Left renal pelvis (tissue), 4 donors: ENCODE measurements at places on chromosomes 2 and 18. TPM values are rescaled to one million over a fixed set of nuclear protein-coding genes. Genes with fewer than 3 reads are reported as not detected.

DNA sequence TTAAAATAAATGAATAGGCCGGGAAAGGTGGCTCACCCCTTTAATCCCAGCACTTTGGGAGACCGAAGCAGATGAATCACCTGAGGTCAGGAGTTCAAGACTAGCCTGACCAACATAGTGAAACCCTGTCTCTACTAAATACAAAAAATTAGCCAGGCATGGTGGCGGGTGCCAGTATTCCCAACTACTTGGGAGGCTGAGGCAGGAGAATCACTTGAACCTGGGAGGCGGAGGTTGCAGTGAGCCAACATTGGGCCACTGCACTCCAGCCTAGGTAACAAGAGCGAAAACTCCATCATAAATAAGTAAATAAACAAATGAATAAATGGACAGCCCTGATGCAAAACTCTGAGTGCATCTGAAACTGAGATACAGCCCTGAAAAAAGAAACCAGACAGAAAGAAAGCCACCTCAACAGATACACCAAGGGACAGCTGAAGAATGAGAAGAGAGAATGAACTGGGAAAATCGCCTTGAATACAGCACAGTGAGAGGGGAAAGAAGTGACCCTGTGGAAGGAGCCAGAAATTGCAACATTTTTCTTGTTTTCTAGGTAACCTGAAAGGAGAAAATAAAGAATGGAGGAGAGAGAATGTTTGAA lies 64.4 kb downstream of the TRABD2A start:
- DNase-seq, result no peak

Gene NT5DC4
- 0.13 TPM for polyA plus RNA-seq

DNA sequence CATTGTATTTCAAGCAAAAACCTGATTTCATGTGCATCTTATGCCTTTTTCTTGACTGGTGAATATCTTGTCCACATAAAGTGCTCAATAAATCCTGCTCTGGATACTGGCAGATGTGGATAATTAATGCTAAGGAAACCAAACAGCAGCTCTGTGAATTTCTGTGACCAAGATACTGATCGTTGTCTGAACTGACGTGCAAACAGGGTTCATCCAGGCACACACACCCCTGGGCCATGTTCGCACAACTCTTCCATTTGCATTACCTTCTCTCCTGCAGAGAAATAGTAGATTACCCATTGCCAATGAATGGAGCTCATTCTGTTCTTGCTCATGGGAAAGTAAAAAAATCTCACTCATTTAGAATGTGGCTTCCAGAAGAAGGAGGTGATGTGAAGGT lies 316.2 kb upstream of the TRIB2 start:
- no peak for DNase-seq

DNA sequence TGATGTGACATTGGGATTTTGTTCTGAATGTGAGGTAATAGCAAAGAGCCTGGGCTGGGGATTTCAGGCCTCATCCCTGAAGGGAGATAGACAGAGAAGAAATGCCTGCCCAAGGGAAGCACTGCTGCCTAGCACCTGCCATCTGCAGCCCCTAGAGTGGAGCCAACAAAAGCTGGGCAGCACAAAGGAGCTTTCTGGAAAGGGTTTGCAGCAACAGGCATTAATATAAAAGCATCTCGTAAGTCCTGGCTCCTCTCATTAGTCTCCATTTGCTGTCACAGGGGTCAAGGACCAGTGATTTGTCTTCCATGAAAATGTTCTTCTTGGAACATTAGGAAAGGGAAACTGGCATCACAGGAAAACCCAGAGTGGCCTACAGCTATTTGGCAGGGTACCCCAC lies 157.2 kb upstream of the SLC14A2 start:
- no peak for DNase-seq

- DNase-seq, result no peak
Observed at GRCh38 chr2:40512256-40512655, 60.4 kb upstream of the SLC8A1 start.

DNA sequence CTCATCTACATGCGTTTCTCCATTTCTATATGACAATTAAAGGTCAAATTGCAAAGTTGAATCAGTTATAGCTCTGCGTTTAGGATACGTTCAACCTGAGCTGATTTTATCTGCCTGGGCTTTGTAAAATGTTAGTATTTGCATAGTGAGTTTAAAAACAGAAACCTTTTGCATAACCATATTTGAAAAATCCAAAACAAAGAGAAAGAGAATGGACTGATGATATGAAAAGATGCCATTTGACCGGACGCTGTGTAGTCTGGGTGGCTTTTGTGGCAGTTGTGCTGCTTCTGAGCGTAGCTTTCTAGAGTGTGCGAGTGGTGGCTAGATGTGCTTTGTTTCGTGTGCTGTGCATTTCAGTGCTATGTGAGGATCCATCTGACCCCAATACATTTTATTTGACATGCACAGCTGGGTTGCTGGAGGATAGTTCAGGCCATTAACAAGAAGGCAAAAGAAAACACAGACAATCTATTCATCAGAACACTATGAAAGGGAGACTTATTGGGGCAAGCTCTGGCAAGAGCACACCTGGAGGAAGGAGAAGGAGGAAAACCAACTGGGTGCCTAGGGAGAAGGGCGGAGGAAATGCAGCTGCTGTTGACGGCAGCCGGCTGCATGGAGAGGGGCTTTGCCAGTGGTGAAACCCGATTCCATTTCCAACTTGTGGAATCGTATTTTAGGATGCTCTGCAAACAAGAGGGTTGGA lies 126.8 kb downstream of the ACOXL start:
- DNase-seq, result no peak
